ENCODE measurements at places on chromosomes 12 and 14. TPM values are rescaled to one million over a fixed set of nuclear protein-coding genes. Genes with fewer than 3 reads are reported as not detected.

- DNase-seq: no peak
These were observed 19.8 kb downstream of the KDM2B start for GRCh38 chr12:121561009-121561395.

- peak; percentile 39 for DNase-seq
These were observed 45.7 kb downstream of the TAOK3 start for GRCh38 chr12:118326991-118327390.

GRCh38 chr12:51848841-51849735 lies 570 bp upstream of the FIGNL2 start:
- no peak for DNase-seq

- no peak for DNase-seq
These were observed 153.7 kb downstream of the SLC25A21 start for GRCh38 chr14:37018571-37019240.

HHIPL1 gene
- 19.2 TPM for total RNA-seq

TMCC3 gene
- 0.11 TPM for total RNA-seq

Data from GM23248 (cell line).